8988T (cell line): ENCODE measurements at places on chromosomes 4 and X.

GRCh38 chr4:184748251-184748652 is 14.4 kb upstream of the CENPU start:
- no peak for DNase-seq

DNA sequence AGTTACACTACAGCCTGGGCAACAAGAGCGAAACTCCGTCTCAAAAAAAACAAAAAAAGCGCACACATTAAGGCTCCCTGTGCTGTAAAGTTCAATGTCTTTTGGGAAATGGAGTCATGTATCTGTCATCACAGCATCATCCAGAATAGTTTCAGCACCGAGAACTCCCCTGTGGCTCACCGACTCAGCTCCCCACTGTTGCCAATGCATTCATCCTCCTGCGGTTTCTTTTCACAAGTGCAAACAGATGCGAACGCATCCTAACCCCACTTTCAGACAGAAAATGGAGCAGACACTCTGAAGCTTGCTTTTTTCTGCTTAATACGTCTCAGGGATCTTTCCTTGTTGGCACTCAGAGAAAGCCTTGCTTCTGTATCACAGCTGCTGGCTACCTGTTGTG is 13.8 kb upstream of the SH3TC1 start:
- DNase-seq = no peak

GRCh38 chr4:79512363-79512762 is 104.3 kb upstream of the GK2 start:
- DNase-seq = no peak

DNA sequence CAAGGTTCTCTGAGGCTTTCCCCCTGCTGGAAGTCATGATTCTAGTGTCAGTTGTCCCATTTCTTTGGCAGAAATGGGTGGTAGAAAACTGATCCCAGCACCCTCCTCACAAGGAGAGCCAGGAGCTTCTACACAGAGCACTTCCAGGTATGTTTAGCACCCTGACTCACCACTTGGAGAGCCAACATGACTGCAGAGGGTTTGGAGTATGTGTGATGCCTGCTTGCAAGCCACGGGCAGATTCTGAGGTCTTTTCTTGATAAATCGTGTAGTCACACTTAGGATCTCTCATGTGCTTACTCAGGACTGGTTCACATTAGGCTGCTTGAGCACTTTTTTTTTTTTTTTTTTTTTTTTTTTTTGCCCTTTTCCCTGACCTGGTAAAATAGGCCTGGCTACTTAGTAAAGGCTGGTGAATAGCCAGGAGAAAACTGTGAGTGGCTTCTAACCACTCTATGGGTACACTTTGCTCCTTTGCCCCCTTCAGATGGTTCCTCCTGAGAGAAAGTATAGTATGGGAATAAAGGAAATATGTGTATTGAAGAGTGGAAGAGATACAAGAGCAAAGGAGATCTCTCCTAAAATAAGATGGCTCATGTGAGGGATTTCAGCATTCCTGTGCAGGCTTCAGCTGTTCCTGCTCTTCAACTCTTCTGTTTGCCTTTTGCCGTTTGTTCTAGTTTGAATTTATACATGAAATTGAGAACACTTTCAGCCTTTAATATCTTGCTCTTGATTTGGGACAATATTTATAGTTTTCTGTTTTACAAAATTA is 103.6 kb downstream of the EMCN start:
- no peak for DNase-seq

GRCh38 chr4:158895797-158896576 is 127.2 kb downstream of the FNIP2 start:
- no peak for DNase-seq

GRCh38 chrX:55731826-55732225 is 14.3 kb downstream of the RRAGB start:
- no peak for DNase-seq
